Gastroesophageal sphincter (tissue), 4 donors: ENCODE measurements at places on chromosomes 16 and 17.

GRCh38 chr17:44444735-44445105, 55.3 kb upstream of the ITGA2B start:
- ATAC-seq, result no peak

- ATAC-seq, result no peak
Observed at GRCh38 chr17:8935191-8935590, 30.3 kb downstream of the PIK3R5 start.

- peak; percentile 67 for ATAC-seq
Observed at GRCh38 chr17:16407911-16408588, 7.3 kb upstream of the TRPV2 start.

GRCh38 chr16:11410376-11411058, 65.3 kb downstream of the RMI2 start:
- ATAC-seq, result peak; percentile 51

DNA sequence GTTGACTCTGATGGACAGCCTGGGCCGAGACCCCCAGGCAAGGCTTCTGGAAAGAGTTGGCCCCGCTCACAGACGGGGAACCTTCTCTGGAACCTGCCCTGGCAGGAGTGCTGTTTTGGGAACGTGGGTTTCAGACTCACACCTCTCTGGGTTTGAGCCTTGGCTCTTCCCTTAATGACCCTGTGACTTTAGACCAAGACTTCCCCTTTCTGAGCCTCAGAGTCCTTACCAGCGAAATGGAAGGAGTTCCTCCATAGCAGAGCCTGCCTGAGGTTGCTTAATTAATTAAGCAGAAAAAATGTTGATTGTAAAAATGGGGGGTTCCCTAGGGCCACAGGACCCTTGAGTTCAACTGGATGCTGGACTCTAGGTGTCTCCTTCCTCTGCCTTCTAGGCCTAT, 408.2 kb downstream of the SEC14L1 start:
- no peak for ATAC-seq

DNA sequence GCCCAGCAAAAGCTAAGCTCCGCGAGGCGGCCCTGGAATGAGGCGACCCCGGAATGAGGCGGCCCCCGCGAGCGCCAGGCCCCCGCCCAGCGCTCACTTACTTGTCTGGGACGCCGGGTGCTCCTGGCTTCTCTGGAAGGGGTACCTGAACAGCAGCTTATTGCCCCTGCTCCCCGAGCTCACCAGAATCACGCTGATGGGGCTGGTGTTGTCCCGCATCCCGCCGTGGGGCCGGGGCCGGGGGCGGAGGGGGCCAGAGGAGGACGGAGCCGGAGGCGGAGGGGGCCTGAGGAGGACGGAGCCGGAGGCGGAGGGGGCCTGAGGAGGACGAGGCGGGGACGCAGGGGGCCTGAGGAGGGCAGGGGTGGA, 440 bp downstream of the NPRL3 start:
- ATAC-seq, result peak; percentile 23

GRCh38 chr16:67015313-67015731, 13.6 kb upstream of the CBFB start:
- no peak for ATAC-seq

- no peak for ATAC-seq
Observed at GRCh38 chr17:62911114-62911513, 54.9 kb upstream of the TANC2 start.

GRCh38 chr17:68302066-68302564, 10.8 kb downstream of the ARSG start:
- ATAC-seq, result no peak

- no peak for ATAC-seq
Observed at GRCh38 chr16:6019490-6019991, 921.9 kb upstream of the EEF2KMT start.

- ATAC-seq, result no peak
Observed at GRCh38 chr16:55479430-55480140, 587 bp downstream of the MMP2 start.

DNA sequence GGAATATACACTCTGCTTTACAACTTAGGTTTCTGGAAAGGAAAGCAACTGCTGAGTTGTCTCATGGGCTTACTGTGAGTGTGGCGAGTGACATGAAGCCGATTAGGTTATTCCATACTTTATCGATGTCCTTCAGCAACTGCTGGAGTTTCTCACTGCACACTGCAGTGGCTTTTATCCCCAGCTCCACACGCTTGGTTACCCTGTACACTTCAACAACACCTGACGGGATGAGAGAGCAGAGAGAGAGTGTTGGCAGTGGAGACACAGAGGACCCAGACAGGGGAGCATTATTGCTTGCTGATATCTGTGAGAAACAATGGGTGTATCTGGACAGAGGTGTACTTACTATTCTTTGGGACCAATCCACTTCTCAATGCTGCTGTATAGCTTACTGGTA, 46.2 kb downstream of the DUSP14 start:
- ATAC-seq, result no peak

GRCh38 chr16:20260215-20261009, 66.9 kb downstream of the GP2 start:
- ATAC-seq, result no peak

DNA sequence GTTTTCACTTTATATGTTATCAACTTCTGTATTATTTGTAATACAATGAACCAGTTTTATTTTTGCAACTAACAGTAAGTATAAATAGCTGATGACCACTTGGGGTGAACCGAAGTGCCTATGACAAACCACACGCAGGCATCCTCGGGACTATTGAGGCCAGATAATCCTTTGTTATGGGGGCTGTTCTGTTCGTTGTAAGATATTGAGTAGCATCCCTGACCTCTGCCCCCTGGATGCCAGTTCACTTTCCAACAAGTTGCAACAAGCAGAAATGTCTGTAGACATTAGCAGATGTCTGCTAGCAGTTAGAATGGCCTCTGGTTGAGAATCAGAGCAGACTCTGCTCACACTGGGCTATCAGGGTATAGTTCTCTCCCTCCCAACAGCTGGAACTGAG, 277.0 kb downstream of the WWOX start:
- no peak for ATAC-seq

GRCh38 chr16:86086471-86086870, 187.5 kb downstream of the IRF8 start:
- no peak for ATAC-seq

- ATAC-seq, result no peak
Observed at GRCh38 chr17:33494151-33494550, 201.1 kb upstream of the ASIC2 start.

DNA sequence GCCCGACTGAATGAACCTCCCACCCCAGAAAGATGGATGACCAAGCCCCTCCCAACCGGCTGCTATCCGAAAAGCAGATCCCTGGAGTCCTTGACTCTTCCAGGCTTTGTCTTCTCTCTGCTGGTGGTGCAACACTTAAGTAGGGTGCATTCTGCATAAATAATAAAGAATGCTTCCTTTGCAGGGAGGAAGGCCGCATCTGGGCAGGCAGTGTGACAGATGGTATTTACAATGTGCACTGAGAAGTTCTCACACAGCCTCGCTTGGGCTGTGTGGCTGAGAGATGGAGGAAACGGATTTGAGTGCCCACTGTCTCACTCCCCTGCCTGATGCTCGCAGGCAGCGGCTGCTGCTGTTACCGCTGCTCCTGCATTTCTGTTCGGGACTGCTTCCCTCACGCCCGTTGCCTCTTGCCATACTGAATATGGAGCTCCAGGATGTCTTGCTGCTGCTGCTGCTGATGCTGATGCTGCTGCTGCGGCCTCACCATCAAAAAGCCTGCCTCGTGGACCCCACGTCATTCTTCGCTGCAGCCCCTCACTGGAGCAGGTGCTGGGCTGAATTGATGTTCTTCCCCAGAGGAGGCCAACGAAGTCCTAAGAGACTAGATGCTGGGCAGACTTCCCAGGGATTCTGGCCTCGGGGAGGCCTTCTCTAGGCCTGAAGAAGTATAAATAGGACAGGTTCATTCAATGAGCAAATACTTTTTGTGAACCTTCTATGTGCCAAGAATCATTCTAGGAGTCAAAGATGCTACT, 7.1 kb upstream of the RHBDL3 start:
- ATAC-seq, result no peak

- no peak for ATAC-seq
Observed at GRCh38 chr17:28468781-28469180, 4.7 kb upstream of the SLC13A2 start.

GRCh38 chr17:266219-266618, 84.8 kb upstream of the DOC2B start:
- ATAC-seq, result no peak

GRCh38 chr17:50062293-50063243, 6.7 kb downstream of the ITGA3 start:
- peak; percentile 79 for ATAC-seq

- ATAC-seq, result no peak
Observed at GRCh38 chr16:84479716-84480450, 24.6 kb downstream of the MEAK7 start.

DNA sequence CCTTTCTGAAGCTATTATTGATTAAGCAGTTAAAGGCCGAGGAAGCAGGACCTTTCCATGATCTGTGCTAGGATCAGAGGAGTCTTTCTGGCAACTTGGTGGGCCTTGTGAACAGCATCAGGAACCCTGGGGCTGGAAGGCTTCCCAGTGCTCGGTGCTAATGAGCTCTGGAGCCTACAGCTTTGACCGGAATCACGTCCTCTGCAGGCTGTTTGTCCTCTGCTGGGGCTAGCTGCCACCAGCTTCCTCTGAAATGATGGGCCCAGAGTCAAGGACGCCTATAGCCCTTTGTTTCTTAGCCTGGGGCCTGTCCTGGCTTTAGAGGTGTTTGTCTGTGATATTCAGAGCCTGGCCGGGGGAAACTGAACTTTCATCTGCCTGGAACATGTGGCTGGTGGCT, 111.6 kb downstream of the SHISA9 start:
- no peak for ATAC-seq

GRCh38 chr16:72324578-72324977, 152.6 kb upstream of the PMFBP1 start:
- no peak for ATAC-seq

GRCh38 chr17:62178579-62178978, 113.5 kb upstream of the MED13 start:
- ATAC-seq, result no peak

- no peak for ATAC-seq
Observed at GRCh38 chr17:38885728-38886642, 16.1 kb downstream of the LASP1 start.

GRCh38 chr17:1460233-1460632, 4.2 kb upstream of the CRK start:
- peak; percentile 40 for ATAC-seq

DNA sequence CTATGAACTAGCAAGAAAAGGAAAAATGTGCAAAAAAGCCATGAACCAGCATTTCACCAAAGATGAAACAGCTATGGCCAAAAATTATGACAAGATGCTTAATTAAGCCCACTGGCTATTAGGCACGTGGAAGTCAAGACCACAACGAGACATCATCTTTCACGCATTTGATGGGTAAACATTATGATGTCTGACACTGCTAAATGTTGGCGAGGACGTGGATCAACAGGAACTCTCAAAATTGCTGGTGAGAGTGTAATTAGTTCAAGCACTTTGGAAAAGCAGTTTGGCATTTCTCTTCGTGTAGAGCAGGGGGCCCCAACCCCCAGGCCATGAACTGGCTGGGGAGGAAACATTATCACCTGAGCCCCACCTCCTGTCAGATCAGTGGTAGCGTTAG, 39.6 kb upstream of the ADGRG1 start:
- ATAC-seq, result no peak

- no peak for ATAC-seq
Observed at GRCh38 chr16:3188925-3189825, 1.2 kb downstream of the OR1F1 start.

- ATAC-seq, result no peak
Observed at GRCh38 chr16:58471209-58471975, 28.6 kb upstream of the NDRG4 start.

DNA sequence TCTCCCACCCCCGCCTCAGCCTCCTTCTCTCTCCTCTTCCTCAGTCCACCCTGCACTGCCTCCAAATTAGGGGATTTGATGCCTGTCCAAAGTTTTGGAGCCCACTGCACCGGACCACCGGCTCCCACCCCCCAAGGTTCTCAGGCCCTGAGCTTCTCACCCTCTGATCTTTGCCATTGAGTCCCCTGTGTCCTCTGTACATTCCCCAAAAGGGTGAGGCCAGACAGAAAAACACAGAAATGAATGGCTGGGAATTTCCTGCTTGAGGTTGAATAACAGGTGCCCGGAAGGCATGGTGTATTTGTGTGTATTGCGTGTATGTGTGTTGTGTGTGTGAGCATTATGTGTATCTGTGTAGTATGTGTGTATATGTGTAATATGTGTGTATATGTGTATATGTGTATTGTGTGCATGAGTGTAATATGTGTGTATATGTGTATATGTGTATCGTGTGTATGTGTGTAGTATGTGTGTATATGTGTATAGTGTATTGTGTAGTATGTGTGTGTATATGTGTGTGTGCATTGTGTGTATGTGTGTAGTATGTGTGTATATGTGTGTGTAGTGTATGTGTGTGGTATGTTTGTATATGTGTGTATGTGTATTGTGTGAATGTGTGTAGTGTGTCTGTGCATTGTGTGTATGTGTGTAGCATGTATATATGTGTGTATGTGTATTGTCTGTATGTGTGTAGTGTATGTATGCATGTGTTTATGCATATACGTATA, 16.0 kb upstream of the CCL17 start:
- no peak for ATAC-seq

DNA sequence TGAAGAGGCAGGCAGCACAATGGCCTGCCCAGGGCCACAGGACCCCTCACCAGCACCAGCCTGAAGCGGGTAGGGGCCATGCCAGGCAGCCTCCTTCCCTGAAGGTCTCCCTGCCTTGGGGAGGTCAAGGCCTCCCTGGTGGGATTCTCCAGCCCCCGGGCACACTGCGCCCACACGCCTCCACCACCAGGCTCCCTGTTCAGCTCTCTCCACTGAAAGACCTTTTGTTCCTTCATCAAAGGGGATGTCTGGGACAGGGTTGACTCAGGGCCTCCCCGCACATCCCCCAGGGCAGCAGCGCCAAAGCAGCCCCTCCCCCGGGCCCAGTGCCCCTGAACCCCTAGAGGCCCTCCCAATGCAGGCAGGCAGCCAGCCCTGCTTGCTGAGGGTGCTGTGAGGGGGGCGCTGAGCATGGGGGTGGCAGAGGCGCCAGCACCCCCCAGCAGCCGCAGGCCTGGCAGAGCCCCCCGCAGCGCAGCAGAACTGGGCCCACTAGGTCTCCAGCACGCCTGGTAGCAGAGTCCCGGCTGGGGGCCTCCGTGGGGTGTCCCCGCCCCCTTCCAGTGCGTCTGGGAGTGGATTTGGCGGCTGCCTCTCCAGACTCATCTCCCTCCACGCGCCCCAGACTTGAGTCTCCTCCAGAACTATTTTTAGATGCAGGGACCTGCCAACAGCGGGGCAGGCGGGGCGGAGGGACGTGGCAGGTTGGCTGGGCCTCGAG, 13.1 kb downstream of the BCAR1 start:
- ATAC-seq, result peak; percentile 85

DNA sequence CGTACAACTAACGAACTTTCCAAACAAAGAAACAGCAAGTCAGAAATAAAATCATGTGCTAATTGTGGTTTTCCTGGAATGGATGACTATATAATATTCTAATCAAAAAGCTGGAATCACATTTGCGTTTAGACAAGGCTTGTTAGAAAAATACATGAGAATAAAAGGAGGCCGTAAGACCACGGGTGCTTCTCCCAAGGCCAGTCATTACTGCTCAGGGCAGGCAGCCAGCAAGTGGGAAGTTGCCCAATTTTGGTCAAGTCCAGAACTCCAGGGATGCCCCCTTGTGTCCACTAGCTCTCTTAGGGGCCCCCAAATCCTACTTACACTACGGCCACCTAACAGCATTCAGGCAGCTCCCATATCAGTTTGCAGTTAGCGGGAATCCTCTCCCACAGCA, 25.9 kb upstream of the LYRM9 start:
- no peak for ATAC-seq
